T-helper 17 cell (primary cell): ENCODE measurements at places on chromosomes 5 and 9. TPM values are rescaled to one million over a fixed set of nuclear protein-coding genes. Genes with fewer than 3 reads are reported as not detected.

DNA sequence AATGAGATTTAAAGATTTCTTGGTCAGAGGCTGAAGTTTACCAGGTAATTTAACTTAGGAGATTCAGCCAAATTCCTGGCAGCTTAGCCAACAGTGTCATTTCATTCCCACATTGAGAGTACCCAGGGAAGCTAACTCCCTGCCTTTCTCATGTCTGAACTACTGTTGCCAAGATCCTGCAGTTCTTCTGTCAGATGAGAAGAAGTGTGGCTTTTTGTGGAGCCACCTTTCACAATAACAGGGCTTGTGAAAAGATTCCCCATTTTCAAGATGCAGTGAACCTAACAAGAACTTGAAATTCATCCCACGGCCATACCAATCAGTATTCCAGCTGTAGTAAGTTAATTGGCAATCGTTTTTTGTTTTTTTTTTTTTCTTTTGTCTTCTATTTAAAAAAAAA lies 176.4 kb downstream of the XRCC4 start:
- no peak for DNase-seq
- no peaks in the 10 kb centered on the region for H3K27me3 ChIP-seq
- H3K27ac ChIP-seq, result no peak overlapping the region
- no peak overlapping the region for H3K4me3 ChIP-seq
- H3K4me1 ChIP-seq, result no peaks in the 10 kb centered on the region
- no peaks in the 10 kb centered on the region for H3K36me3 ChIP-seq

The NOL8 gene
- total RNA-seq, result 61.1 TPM

DNA sequence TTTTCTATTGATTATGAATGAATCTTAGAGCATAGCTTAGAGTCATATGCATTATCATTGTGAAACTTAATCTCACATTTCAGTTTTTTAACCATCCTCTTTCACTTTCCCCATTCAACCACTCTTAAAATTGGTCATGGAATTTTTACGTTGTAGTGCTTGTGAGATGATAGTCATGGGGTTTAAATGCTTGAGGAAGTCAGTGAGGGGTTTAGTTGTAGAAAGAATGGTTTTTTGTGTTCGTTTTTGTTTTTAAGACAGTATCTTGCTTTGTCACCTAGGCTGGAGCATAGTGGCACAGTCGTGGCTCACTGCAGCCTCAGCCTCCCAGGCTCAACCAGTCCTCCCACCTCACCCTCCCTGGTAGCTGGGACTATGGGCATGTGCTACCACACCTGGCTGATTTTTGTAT lies 19.6 kb downstream of the UGCG start:
- no peaks in the 10 kb centered on the region for H3K36me3 ChIP-seq
- no peak for DNase-seq
- H3K27me3 ChIP-seq, result no peaks in the 10 kb centered on the region
- peak overlapping the region; percentile 39 for H3K27ac ChIP-seq

The DMRTA1 gene
- total RNA-seq, result 0.21 TPM

The GNA14 gene
- not detected for total RNA-seq

- no peak overlapping the region for H3K4me3 ChIP-seq
- peaks cover 6% of the 10 kb centered on the region for H3K4me1 ChIP-seq
- no peaks in the 10 kb centered on the region for H3K27me3 ChIP-seq
- no peak overlapping the region for H3K27ac ChIP-seq
- H3K36me3 ChIP-seq, result peaks cover 5% of the 10 kb centered on the region
Measured at GRCh38 chr5:138832218-138832617, 42.9 kb downstream of the LRRTM2 start.

DNA sequence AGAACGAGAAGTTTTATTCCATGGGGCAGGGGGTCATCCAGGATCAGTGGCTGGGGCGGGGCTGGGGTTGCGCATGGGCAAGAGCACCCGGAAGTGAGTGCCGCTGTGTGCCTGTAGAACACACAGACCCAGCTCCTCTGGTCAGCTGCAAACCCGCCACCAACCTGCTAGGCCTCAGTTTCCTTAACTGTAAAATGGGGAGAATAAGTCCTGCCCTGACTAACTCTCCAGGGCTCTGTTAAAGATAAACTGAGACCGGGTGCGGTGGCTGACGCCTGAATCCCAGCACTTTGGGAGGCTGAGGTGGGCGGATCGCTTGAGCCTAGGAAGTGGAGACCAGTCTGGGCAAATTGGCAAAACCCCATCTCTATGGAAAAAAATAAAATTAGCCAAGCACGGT lies 152.2 kb downstream of the GABBR2 start:
- H3K36me3 ChIP-seq, result peaks cover 3% of the 10 kb centered on the region
- peaks cover 4% of the 10 kb centered on the region for H3K4me1 ChIP-seq
- DNase-seq, result no peak
- peaks cover 37% of the 10 kb centered on the region for H3K27me3 ChIP-seq

DNA sequence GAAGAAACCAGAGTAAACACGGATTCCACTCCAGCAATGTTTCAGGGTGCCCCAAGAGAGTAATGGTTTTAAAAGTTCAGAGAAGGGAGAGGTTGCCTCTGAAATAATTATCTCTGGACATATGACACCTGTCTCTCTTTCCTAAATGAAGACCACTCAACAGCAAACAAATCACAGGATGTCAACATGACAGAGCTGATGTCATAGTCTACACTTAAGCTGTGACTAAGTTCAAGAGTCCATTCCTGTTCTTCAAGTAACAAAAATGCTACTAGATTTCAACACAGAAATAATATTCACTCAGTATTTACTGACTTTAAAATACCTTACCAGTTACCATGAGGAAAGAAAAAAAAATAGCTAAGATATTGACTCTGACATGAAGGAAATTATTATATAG lies 44.7 kb upstream of the SLC30A5 start:
- no peak for DNase-seq
- no peaks in the 10 kb centered on the region for H3K36me3 ChIP-seq
- H3K27ac ChIP-seq, result no peak overlapping the region

- H3K4me1 ChIP-seq, result peaks cover 2% of the 10 kb centered on the region
- DNase-seq, result no peak
- H3K4me3 ChIP-seq, result no peak overlapping the region
- peaks cover 7% of the 10 kb centered on the region for H3K27me3 ChIP-seq
Measured at GRCh38 chr5:179455320-179455719, 95.0 kb upstream of the RUFY1 start.

- H3K4me1 ChIP-seq, result no peaks in the 10 kb centered on the region
- no peaks in the 10 kb centered on the region for H3K27me3 ChIP-seq
- H3K36me3 ChIP-seq, result peaks cover 4% of the 10 kb centered on the region
- no peak for DNase-seq
- H3K27ac ChIP-seq, result no peak overlapping the region
- H3K4me3 ChIP-seq, result no peak overlapping the region
Measured at GRCh38 chr5:116363780-116364179, 210.8 kb downstream of the SEMA6A start.

GRCh38 chr5:66459728-66460127 lies 136.5 kb upstream of the MAST4 start:
- peaks cover 3% of the 10 kb centered on the region for H3K4me1 ChIP-seq
- peaks cover 33% of the 10 kb centered on the region for H3K27me3 ChIP-seq
- no peak for DNase-seq
- H3K36me3 ChIP-seq, result no peaks in the 10 kb centered on the region
- H3K27ac ChIP-seq, result no peak overlapping the region
- H3K4me3 ChIP-seq, result no peak overlapping the region

The CLIC3 gene
- total RNA-seq, result 1.9 TPM

The C9 gene
- not detected for total RNA-seq
